ENCODE measurements at places on chromosomes 1 and 21.
A peak's percentile ranks its signal among the peaks of the same experiment; 100 is the strongest.

- no peak for DNase-seq
These were observed 48.8 kb downstream of the TENT5C start for GRCh38 chr1:117654493-117655219.

GRCh38 chr1:191648939-191649338 lies 509.3 kb upstream of the RGS18 start:
- no peak for DNase-seq

- peak; percentile 6 for DNase-seq
These were observed 71.5 kb downstream of the NR5A2 start for GRCh38 chr1:200099040-200099439.

DNA sequence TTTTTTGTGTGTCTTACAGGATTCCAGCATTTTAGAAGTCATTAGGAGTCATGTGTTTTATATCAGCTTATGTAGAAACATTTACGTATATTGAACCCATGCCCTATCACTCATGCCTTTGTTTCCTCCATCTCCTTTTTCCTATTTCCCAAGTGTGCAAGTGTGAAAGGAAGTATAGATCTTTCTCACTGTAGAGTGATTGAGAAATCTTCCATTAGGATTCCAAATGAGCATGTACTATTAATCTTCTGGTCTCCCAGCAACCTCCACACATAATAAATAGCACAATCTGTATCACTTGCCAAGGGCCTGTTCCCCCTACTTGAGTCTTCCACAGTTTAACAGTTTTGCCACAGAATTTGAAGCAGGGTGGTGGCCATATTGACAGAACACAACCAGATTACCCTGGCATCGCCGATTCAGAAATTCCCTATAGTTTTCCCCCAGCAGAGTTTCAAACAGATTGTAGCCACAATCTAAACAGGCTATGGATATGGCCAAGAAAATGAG lies 1052.8 kb downstream of the TTLL7 start:
- DNase-seq: no peak

- DNase-seq: no peak
These were observed 29.8 kb downstream of the GPR137B start for GRCh38 chr1:236172041-236172579.

DNA sequence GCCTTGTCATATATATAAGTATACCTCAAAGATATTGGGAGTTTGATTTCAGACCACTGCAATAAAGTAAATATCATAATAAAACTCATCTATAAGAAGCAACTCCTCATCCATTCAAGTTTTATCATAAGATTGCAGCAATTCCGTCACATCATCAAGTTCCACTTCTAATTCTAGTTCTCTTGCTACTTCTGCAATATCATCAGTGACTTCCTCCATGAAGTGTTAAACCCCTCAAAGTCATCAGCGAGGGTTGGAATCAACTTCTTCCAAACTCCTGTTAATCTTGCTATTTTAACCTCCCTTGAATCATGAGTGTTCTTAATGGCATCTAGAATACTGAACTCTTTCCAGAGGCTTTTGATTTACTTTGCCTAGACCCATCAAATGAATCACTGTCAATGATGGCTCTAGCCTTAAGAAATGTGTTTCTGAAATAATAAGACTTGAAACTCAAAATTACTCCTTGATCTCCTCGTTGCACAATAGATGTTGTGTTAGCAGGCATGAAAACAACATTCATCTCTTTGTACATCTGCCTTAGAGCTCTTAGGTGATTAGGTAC lies 88.3 kb downstream of the RPE65 start:
- DNase-seq: no peak

DNA sequence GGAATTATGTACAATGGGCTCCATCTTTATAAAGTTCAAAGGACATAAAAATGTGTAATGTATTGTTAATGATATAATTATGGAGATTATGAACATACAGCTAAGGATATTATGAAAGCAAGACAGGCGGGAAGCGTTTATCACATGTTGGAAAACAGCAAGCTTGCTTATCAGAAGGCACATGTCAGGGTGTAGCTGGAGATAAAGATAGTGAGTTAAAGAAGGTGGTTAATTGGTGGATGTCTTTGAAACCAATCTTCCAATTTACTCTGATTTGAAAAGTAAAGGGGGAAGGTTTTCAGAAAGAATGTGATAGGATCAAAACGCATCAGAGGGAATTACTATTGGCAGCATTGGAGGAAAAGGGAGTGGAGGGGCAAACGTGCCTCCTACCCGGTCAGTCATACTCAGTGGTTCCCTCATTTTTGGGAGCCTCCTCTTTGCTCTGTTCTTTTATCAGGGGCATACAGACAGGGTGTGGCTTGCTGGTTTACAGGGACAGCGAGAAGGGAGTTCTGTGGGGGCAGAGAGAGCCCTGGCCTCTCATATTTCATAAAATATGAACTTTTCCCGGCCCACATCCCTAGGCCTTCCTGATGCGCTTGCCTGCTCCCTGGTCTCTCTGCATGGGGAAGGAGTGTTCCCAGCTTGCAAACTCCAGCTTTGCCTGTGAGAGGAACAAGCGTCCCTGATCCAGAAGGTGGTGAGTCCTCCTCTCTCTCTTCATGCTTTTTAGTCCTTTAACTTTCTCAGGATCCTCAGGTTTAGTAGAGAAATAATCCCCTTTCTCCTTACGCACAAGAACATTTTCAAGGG lies 8.0 kb upstream of the SVBP start:
- no peak for DNase-seq

GRCh38 chr1:51575406-51576084 lies 41.3 kb upstream of the OSBPL9 start:
- DNase-seq: no peak

- no peak for DNase-seq
These were observed 8.4 kb downstream of the ADARB1 start for GRCh38 chr21:45082736-45083135.

GRCh38 chr1:3463891-3464648 lies 9.6 kb downstream of the ARHGEF16 start:
- no peak for DNase-seq

DNA sequence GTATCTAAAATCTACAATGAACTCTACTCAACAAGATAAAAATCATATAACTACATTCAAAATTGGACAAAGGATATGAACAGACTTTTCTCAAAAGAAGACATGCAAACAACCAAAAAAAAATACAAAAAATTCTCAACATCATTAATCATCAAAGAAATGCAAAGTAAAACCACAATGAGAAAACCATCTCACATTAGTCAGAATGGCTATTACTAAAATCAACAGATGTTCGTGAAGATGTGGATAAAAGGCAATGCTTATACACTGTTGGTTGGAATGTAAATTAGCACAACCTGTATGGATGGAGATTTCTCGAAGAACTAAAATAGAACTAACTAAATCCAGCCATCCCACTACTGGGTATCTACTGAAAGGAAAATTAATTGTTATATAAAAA lies 1080.8 kb downstream of the AMY1C start:
- DNase-seq: no peak

- DNase-seq: no peak
These were observed 53.4 kb upstream of the COX20 start for GRCh38 chr1:244782056-244782455.

DNA sequence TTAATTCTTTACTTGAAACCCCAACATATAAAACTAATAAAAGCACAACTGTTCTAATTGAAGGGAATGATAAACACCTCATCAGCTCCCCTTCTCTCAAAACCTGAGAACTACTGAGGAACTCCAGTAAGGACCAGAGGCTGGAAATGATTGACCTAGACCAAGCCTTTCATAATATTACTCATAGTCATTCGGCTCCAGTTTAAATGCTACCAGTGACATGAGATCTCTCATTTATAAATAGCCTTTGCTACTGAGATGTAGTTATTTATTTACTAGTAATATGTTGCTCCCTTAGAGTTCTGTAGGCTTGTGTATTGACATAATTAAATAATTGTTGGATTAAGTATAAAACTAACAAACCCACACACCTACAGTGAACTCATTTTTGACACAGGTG lies 209.8 kb upstream of the PRMT6 start:
- no peak for DNase-seq

- no peak for DNase-seq
These were observed 90.5 kb upstream of the TLR5 start for GRCh38 chr1:223233410-223234169.

DNA sequence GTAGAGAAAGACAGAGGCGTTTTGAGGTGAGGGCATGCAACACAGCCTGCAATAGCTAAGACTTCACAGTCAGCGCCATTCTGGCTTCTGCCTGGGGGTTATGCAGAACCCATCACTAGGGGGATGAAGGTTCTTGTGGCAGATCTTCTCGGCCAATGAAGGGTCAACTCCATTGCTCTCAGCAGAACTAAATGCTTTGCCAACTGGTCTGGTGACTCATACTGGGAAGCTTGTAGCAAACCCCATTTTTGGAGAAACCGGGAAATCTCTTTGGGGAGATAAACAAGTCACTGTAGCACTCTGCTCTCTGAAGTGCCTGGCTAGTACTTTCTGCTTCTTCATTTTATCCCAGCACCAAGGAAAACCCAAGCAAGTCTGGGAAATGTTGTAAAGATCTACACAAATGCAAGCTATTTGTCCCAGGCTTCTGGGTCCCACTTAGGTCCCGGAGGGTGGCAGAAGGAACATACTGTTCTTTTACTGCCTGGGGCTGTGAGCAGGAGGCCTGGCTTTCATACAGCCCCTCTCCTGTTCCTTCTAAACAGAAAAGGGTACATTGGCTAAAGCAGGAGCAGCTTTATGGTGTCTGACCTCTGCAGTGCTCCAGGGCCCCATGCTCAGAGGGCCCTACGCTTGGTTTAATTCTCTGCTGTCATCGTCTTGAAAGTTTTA lies 28.8 kb downstream of the SHISA4 start:
- no peak for DNase-seq

- no peak for DNase-seq
These were observed 5.1 kb upstream of the NT5C1A start for GRCh38 chr1:39676948-39677548.

DNA sequence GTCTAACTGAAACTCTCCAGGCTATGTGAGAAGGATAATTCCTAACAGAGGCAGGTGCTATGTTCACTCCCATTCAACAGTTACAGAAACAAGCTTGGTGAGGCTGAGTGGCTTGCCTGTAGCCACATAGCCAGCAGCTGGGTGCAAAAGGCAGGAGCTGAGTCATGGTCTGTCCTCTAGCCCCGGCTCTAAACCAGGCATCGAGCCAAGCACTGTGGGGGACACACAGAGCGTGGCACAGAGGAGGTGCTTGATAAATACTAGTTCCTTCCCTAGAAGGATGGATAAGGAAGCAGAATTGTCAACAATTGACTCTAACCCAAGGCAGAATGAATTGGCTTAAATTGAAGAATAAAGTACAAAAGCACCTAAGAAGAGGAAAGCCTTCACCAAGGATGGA lies 10.4 kb upstream of the KCNA2 start:
- no peak for DNase-seq

DNA sequence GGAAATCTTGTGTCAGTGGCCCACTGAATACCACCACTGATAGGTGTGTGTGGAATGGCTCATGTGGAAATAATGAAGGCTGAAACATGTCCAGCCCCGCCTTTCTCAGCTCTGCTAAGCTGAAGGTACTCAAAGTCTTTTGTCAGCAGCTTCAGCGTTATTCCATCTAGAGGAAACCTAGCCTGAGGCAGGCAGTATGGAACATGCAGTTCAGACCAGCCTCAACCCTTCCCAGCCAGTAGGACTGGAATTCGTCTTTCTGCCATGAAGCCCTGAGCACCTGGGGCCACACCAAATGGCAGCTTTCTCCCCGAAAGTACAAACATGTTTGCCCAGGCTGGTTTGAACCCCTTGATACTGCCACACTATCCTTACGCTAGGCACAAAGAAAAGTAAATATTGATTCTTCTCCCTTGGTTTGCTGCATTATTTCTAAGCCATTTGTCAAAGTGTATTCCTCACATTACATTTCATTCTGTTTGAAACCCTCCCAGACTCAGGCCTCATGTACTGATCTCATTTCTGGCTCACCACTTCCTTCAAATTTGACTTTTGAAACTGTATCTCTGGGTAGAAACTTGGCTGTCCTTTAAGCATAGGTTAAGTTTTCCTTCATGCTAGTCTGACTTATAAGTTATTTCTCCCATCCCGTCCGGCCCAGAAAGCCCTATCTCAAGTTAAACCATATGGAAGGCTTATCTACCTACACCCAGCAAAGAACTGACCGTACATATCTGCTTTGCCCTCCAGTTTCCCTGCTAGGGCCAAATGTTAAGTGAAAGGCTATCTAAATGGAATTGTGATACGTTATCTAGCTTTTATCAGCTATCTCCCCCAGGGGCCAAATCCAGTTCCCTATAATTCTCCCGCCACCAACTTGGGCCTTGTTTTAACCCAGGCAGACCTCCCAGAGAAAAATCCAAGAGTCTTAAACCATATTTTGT lies 45.7 kb upstream of the HOOK1 start:
- DNase-seq: no peak

DNA sequence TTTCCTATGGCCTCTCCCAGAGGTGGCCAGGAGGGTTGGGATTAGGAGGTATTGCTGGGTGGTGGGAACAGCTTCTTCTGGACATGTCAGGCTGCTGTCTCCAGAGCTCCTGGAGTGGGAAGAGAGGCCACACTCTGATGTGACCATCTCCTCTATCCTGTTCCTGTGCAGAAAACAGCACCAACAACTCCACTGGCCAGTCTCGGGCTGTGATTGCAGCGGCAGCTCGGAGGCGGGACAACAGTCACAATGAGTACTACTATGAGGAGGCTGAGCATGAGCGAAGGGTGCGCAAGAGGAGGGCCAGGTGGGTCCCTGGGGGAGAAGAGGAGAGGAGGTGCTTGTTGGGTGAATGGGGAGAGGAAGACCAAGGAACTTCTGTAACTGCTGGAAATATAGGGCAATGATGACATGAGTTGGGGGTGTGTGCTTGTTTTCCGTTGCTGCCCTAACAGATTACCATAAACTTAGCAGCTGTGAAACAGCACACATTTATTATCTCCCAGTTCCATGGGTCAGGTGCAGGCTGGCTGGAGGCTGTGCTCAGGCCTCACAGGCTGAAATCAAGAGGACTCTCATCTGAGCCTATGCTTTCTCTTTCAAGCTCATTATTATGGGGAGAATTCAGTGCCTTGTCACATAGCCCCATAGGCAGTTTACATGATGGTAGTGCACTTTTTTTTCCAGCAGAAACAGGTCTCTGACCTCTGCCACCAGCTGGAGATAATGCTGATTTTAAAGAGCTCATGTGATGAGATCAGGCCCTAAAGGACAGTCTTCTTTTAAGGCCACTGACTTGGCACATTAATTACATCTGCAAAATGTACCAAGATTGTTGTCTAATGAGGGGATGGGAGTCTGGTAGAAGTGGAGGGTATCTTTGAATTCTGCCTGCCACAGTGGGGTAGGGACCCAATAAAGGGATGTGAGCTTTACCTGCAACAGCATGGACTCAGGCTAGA lies 20.8 kb downstream of the VANGL2 start:
- no peak for DNase-seq

Measured in frontal cortex (tissue), 4 donors.